ENCODE measurements at places on chromosomes 7 and 10.

GRCh38 chr10:132875435-132875834 lies 66.9 kb downstream of the CFAP46 start:
- DNase-seq, result no peak

DNA sequence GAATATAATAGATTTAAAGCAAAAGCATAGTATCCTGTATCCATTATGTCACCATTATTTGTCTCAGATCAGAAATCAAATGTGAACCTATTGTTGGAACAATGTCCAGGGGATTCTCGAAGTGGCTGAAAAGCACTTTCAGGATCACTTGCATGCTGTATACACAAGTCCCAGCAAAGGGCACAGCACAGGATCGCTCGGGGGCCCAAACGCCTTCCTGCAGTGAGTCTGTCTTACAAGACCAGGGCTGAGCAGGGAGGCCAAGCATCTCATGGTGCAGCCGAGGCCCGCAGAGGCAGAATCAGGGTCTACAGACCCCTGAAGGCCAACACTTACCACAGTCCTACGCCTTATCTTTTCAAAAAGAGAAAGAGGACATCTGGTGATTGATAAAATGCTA lies 92.3 kb downstream of the TNS3 start:
- DNase-seq, result no peak

GRCh38 chr7:25077096-25077495 lies 48.0 kb downstream of the CYCS start:
- DNase-seq, result no peak

DNA sequence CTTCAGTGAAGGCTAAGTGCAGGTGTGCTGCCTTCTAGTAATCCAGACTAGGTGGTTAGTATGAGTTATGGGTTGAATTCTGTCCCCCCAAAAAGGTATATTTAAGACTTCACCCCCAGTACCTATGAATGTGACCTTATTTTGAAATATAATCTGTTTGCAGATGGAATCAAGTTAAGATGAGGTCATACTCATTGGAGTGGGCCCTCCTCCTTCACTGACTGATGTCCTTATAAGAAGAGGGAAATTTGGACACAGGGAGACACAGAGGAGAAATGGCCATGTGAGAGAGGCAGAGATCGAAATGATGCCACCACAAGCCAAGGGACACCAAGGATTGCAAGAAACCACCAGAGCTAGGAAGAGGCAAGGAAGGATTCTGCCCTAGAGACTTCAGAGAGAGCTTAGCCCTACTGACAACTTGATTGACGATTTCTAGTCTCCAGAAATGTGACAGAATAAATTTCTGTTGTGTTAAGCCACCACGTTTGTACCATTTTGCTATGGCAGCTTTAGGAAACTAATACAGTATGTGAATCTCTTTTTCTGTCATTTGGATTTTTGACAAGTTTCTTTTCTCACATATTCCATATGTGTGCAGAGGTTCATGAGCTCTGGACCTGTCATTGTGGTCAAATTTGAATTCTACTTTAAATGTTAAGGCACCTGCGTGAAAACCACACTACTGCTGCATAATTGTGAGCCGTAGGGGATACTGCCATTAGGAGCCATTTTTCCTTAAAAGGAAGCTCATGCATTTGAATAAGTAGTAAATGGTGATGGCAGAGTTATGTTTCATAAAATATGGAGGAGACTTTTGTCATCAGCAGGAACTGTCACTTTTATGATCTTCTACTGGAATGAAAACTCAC lies 2.6 kb upstream of the RPA3 start:
- DNase-seq, result no peak

DNA sequence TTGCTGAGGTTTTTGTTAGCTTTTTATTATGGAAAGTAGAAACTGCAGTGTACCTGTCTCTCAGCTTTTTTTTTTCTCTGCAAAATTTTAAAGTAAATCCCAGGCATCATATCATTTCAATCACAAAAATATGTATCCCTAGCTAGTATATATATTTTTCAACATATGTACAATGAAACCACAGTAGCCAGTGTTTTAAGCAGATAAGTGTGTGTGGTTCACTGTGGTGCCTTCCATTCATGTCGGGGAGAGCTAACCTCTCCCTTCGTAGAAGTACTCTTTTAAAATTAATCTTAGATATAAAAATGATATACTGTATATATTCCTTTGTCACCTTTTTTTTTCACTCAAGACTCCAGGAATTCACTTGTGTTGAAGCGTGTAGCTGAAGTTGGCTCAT lies 22.7 kb downstream of the CUL1 start:
- DNase-seq, result no peak

GRCh38 chr7:47526466-47526865 lies 55.4 kb downstream of the TNS3 start:
- DNase-seq, result no peak

- no peak for DNase-seq
Measured at GRCh38 chr7:137020351-137020750, 151.9 kb downstream of the CHRM2 start.

DNA sequence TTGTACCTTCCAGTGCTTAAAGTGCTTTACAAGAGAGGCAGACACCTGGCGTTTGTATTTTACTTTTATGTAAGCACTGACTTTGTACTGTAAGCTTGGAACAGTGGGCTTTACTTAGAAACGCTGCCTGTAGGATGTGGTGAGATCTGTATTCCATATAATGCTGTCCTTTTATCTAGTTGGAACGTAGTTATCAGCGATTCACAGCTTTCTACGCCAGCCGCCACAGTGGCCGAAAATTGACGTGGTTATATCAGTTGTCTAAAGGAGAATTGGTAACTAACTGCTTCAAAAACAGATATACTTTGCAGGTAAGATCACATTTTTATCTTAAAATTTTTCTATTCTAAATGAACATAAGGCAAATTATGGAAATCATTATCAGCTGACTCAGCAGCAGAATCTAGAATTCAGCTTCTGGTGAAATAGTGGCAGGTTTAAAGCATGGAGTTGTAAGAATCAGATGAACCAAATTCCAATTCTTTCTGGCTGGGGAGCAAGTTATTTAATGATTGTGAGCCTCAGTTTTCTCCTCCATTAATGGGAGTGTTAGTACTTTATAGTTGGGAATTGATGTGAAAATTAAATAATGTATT lies 91.5 kb downstream of the CUL1 start:
- DNase-seq, result no peak

- no peak for DNase-seq
Measured at GRCh38 chr10:52653263-52653909, 119.2 kb downstream of the MBL2 start.

GRCh38 chr7:139588632-139589031 lies 65.1 kb downstream of the CLEC2L start:
- no peak for DNase-seq

GRCh38 chr7:95509199-95509598 lies 23.5 kb downstream of the ASB4 start:
- DNase-seq, result peak; percentile 18
